SJSA1 (cell line): ENCODE measurements at places on chromosomes 3 and 15.

DNA sequence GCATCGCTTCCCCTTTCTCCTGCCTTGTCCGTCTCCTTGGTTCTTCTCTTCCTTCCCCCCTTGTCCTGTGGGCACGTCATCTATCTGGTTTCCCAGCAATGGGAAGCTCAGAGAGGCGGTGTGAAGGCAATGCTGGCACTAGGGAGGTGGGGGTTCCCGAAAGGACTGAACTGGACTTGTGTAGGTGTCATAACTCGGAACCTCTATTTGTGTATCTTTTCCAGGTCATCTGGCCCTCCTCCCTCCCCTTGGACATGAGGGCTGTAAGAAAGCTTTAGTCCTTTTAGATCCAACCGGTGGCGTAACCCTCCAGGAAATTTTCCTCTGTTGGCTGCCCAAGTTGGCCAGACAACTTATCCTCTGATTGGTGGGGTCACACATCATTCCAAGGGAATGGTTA lies 231.5 kb upstream of the TLE3 start:
- DNase-seq = no peak

- no peak for DNase-seq
Observed at GRCh38 chr15:86014016-86014415, 65.7 kb upstream of the AGBL1 start.

DNA sequence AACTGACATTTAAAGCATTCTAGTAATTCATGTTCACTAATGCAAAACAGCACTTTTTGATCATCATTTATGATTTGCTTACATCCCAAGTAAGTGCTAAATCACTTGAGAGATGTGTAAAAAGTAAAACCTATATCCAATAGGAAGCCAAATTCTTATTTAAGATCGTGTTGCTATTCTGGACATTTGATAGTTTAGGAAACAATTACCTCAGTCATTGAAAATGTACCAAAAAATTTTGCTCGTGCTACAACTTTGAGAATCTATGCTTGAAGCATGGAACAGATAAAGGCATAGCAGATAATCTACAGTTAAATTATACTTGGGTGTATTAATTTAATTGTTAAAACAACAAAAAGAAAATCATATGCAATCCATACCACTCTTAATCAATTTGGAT lies 571.6 kb upstream of the NR2F2 start:
- DNase-seq = no peak

GRCh38 chr3:64856977-64857516 lies 169.2 kb upstream of the ADAMTS9 start:
- no peak for DNase-seq

DNA sequence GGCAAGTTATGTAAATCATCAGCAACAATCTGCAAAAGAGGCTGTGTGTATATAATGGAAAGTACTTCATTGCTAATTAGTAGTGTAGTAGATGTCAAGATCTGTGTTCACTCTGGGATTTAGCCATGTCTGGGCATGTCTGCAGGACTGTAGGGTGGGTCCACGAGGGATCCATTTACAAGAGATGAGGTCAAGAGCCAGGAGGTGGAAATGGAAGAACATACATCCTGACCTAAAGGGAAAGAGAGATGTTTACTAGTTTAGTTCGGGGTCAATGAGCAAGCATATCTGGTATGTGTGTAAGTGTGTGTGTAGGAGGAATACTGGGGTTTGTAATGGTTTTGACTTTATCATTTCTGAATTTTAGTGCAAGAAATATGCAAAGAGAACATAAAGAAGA lies 171.5 kb upstream of the NANOGP8 start:
- DNase-seq = no peak

- no peak for DNase-seq
Observed at GRCh38 chr15:83053151-83053550, 13.9 kb downstream of the BTBD1 start.

GRCh38 chr15:53072077-53072476 lies 281.9 kb upstream of the ONECUT1 start:
- DNase-seq = peak; percentile 59

DNA sequence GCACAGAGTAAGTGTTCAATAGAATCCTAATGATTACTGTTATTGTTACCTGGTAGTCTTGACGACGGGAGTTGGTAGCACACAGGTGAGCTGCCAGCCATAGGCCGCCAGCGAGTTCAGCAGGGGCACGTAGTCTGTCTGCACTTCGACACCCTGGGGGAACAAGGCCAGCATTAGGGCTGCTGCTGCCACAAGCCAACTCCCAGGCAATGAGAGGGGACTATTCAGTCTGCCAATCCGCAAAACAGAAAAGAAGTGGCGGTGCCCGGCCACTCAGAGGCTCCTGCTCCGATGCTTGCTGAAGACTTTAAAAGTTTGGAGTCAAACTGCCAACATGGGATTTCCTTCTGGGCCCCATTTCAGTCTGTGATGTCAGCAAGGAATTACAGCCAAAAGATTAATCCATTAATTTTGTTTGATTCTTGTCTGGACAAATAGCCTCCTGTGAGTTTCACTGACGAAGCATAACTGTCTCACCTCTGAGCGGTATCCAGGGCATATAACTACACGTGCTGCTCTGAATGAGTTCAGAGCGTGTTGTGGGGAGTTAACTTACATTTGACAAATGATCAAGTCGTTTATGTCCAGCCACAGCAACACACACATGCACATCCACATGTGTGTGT lies 61.8 kb downstream of the OXNAD1 start:
- DNase-seq = no peak

GRCh38 chr15:72229076-72229946 lies 1.7 kb downstream of the PKM start:
- DNase-seq = no peak

- no peak for DNase-seq
Observed at GRCh38 chr3:194931347-194931746, 245.7 kb downstream of the FAM43A start.

- DNase-seq = no peak
Observed at GRCh38 chr3:173139420-173139819, 1.6 kb downstream of the SPATA16 start.

DNA sequence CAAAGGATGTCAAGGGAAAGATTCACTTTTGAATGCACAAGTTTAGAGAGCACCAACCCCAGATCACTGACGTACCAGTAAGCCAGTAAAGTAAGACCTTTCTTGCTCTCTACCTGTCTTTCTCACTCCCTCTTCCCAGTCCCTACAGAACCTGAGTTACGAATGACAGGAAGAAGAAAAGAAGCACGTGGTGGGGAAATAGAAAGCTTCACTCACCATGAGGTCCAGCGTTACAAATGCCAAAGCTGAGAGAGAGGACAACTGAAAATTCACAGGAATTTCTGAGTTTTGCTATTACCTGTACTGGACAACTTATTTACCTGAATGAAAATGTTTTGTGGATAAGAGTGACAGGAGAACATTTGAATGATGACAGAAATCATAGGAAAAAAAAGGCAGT lies 133.2 kb upstream of the GBE1 start:
- DNase-seq = no peak

DNA sequence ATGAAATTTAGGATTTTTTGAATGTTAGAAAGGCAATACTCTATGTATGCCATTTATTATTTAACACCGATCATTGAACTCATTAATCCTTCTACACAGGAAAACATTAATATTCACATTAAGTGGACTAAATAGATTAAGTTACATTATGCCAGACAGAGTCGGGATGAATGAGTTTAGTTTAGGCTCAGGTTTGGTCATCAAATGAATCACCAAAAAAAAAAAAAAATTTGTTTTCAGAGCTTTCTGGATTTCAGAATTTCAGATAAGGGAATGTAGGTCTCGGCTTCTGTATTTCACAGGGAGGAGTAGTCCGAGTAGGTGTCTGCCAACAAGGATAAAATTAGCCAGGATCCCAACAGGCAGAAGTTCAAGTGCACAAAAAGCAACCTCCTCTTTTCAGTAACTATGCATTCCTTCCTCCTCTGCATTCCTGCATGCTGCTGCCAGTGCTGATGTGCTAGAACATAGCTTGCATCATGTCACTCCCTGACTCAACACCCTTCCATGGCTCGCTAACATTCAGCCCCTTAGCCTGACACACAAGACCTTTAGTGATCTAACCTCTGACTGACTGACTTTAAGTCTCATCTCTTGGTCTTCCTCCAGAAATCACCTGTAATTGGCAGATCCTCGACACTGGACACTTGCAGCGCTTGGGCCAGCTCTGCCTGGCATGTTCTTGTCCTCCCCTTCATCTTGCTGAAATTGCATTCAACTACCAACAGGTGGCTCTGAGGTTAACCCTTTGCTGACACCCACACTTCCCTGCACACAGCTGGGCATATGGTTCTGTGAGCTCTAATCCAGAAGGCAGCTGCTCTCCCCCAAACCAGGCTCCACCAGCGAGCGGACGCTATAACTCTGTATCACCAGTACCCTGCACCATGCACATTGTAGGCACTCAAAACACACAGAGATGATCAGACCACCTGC lies 145.4 kb upstream of the PROK2 start:
- DNase-seq = no peak

- no peak for DNase-seq
Observed at GRCh38 chr15:38687340-38687739, 122.7 kb upstream of the RASGRP1 start.

DNA sequence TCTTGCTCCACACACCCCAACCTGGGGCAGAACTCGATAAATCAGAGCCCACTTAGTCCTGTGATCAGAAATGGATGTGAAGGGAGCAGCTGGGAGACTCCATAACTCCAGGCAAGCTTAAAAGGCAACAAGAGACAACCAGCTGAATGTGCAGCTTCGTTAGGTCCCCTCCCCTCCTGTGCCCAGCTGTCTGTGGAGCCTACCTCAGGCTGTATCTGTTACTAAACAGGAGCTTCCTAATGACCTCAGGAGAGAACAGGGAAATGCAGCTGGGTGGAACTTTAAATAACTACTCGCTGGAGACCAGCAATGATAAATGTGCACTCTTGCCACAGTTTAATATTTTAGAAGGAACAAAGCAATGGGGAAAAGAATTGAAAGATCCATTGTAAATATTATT lies 25.9 kb downstream of the SLC9A9 start:
- DNase-seq = no peak

DNA sequence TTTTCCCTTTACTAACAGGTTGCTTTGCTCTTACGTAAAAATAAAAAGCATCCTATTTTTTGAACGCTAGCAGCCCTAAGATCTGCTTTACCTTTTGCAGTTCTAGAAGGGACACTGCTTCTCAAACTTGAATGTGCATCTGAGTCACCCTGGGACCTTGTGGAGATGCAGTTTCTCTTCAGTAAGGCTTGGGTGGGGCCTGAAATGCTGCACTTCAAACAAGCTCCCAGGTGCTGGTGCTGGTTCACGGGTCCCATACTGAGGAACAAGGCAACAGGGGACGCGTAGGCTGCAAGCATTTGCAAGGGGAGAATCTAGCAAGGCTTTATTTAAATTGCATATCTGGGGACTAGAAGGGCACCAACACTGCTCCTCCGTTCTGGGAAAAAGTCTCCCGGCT lies 30.0 kb downstream of the MB21D2 start:
- DNase-seq = no peak

DNA sequence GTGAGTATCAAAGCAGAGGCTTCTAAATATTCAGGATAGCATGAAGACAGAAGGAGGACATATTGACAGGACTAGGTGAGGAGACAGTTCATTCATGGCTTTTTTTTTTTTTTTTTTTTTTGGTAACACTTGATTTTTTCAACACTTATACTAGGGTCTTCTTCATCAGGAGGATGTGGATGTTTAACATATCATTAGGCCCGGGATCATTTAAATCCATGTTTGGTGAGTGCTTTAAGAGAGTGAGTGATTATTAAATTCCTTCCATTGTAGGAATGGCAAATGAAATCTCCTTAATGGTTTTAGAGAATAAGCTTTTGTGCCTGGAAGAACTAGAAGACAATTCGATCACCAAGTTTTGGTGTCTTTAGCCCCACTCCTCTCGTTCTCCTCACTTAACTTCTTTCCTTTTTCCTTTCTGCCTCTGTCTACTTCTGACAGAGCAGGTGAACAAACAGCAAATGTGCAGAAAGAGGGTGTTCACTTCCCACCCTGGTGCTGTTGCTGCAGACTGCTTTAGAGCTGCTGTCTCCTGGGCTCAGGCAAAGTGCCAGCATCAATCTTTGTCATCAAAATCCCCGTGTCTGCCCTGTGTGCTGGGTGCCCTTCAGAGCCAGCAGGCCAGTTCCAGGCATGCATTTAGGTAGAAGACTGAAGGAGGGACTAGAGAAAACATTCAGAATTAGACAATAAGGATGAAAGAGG lies 35.6 kb upstream of the RAB11A start:
- DNase-seq = no peak

- DNase-seq = no peak
Observed at GRCh38 chr3:17846466-17846865, 104.0 kb upstream of the TBC1D5 start.

DNA sequence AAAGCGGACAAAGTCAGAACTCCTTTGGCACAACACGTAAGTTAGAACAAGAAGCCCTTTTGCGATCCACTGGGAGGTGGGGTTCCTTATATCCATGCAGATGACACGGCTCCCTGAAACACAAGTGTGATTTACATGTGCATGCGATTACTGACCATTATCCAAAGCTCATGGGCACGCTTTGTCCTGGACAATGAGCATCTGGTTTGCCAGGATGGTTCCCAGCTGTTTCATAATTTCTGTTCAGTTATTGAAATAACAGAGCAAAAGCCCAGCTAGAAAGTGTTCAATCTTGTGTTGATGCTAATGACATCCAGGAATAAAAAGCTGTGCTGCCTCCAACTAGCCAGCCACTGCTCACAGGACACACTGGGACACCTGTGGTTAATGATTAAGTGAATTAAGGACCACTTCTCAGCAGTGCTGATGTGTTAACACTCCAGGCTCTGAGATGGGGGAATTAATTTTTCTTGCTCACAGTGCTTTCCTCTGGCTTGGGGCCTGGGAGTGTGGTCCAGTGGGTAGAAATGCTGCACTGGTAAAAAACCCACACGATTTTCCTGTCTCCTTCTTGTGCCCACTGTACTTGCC lies 123.1 kb upstream of the SLC2A2 start:
- no peak for DNase-seq

- DNase-seq = no peak
Observed at GRCh38 chr3:57393977-57394376, 101.5 kb upstream of the ASB14 start.

DNA sequence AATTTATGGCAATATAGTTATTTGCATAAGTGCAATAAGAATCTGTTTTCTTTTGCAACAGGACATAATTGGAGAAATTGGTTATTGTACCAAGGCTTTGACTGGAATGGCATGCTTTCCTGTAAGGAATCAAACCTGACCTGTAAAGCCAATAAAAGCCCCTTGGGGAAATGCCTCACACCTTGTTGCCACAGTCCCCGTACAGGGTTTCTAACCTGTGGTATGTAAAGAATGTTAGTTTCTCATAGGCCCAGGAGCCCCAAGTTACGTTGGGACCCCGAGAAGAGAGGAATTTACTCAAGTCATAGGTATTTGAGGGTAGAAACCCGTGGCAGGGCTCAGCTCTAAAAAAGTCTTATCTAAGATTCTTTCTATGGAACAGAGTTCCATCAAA lies 441.4 kb downstream of the IGSF11 start:
- DNase-seq = no peak
